COR-L47 (cell line): ENCODE measurements at places on chromosomes 2 and 18.
A peak's percentile ranks its signal among the peaks of the same experiment; 100 is the strongest.

GRCh38 chr2:26847655-26848335, at the start of gene DPYSL5:
Gene DPYSL5, plus strand, starts transcription at chr2:26848132. Its CDS starts 50,368 bp downstream, at chr2:26898500.
- peak; percentile 90 for DNase-seq

DNA sequence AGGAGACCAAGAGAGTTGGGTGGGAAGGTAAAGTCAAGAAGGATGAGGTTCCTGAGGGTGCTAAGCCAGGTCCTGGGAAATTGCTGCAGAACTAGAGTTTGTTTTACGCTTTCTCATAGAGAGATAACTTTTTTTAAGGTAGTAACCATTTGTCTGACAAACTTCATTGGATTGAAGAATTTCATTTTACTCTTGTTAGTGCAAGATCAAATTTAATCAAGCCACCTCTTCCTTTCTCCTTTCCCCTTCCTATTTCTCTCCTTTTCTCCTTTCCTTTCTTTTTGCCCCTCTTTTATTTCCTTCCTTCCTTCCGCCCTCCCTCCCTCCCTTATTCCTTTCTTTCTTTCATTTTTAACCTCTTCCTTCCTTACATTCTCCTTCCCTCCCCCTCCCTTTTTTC, 65.4 kb downstream of the RDH14 start:
- DNase-seq = no peak

DNA sequence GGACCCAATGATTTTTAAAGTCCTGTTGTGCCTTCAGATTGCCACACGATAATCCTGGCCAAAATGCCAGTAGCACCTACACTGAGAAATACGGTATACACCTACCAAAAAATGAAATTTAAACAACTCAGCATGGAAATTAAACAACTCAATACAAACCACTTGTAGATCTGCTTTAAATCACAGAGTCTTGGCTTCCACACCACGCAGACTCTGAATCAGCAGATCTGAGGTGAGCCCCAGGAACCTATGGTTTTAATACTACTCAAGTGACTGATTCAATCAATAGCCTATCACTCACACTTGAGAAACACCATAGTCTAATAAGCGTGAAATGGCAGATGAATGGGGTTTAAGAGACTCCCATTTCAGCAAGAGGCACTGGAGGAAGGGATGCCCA, 46.9 kb downstream of the MAP4K3 start:
- DNase-seq = no peak

- no peak for DNase-seq
Measured at GRCh38 chr18:56987236-56987635, 159.7 kb upstream of the BOD1L2 start.

- no peak for DNase-seq
Measured at GRCh38 chr2:65812887-65813286, 380.5 kb upstream of the SPRED2 start.

GRCh38 chr2:96584017-96584416, 47.5 kb downstream of the ARID5A start:
- no peak for DNase-seq

- no peak for DNase-seq
Measured at GRCh38 chr2:30149513-30149912, 2.7 kb downstream of the YPEL5 start.

DNA sequence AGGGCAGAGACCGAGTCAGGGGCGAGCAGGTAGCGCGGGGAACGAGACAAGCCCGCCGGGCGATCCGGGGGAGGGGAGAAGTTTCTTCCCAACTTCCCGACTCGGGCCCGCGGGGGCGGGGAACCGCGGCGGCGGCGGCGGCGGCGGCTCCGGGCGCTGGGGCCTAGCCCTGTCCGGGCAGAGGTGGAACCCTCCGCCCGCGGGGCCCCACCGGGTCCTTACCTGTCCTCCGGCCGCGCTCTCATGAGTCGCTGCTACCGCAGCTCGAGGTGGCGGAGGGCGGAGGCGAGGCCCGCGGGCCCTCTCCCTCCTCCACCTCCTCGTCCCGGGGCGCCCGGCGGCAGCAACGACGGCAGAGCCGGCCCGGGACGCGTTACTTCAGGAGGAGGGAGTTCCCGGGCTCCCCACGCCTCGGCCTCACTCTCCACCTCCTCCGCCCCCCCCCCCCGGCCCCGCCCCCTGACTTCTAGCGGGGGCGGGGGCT, at the start of gene YES1:
TSS of gene YES1 (minus strand) at position 351 of the 484 bp plus-strand sequence. CDS start 55,415 bp downstream, outside the sequence.
- DNase-seq = no peak

DNA sequence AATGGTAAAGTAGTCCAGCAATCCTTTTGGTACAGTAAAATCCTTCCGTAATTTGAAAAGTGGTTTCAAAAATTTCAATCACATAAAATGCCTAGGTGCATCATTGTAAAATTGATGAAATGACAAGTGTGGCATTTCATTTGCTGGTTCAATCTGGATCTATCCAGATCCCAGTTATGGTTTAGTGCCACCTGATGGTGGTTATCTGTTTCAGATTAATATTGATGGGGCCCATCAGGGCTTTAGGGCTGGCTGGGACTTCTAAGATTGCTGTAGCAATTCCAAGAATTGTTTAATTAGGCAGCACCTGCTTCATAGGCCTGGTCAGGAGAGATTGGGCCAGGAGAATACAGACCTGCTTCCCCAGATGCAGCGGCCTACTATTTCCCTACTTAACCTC, 55.5 kb upstream of the PIK3C3 start:
- DNase-seq = peak; percentile 13

- no peak for DNase-seq
Measured at GRCh38 chr18:3139406-3139805, 80.4 kb downstream of the MYOM1 start.

DNA sequence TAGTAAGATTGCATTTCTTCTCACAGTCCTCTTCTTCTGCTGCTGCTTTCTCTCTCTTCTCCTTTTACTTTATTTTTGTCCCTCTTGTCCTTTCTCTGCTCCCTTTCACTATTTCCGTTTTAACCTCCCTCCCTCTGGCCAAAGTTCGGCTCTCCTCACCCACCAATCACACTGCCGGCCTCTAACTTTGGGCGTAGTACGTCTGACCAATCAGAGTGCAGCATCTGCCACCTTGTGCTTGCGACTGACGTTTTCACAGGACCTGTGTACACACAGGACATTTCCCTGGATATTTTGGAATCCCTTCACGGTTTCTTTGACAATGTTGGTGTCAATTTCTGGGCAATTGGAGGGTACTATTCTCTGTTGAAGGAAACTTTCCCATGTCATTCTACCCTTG, 22.6 kb upstream of the ICOS start:
- no peak for DNase-seq

DNA sequence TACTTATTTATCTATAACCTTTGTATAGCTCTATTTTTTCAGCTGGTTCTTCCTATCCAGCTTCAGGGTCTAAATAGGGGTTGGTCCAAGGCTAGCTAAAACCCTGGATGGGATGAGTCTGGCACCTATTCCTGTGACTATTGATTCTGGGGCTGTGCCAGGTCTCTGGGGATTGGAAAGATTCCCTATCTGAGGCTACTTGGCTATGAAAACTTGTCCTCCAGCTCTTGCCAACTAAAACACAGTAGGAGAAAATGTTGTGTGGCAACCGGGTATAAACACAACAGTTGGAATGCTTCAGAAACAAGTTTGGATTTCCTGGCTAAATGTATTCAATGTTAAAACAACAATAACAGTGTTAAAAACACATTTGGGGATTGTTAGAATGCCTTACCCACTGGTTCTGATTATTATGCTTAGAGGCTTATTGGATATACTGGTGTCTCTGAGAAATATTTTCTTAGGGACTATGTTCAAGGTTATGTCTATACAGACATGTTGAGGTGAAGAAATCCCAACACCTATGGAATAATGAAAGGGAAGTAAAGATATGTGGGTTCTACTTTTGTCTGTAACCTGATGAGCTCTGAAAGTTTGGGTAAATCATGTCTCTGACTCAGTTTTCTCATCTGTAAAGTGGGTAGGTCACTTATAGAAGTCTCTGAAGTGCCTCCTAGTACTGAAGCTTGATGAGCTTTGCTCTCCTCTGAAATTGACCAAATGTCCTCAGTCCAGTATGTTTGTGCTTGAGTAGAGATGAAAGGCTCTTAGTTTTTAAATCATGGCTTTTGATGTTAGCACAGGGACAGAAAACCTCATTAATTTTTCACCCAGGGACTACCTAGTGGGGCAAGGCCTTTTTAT, 460.7 kb downstream of the MTX2 start:
- peak; percentile 80 for DNase-seq

- DNase-seq = no peak
Measured at GRCh38 chr2:234689911-234690379, 193.1 kb upstream of the ARL4C start.

- DNase-seq = no peak
Measured at GRCh38 chr2:210277133-210277532, 37.8 kb downstream of the MYL1 start.

- no peak for DNase-seq
Measured at GRCh38 chr2:127176371-127177311, 43.5 kb downstream of the CYP27C1 start.

DNA sequence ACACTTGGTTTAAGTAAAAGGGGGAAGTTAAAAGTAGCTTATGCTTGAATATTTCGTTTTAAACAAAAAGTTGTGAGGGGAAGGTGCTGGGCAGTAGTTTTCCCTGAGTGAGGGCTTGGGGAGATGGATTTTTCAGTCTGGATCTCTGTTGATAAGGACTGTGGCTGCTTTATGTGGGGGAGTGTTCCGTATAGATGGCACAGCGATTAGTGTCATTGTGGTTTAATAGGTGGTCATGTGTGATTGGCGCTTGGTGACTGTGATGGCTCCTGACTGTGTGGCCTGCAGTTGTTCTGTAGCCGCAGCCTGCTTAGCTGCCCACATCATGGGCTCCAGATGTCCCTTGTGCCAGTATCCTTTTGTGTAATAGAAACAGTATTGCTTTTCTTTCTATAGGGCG, 156.2 kb downstream of the WDSUB1 start:
- DNase-seq = no peak

DNA sequence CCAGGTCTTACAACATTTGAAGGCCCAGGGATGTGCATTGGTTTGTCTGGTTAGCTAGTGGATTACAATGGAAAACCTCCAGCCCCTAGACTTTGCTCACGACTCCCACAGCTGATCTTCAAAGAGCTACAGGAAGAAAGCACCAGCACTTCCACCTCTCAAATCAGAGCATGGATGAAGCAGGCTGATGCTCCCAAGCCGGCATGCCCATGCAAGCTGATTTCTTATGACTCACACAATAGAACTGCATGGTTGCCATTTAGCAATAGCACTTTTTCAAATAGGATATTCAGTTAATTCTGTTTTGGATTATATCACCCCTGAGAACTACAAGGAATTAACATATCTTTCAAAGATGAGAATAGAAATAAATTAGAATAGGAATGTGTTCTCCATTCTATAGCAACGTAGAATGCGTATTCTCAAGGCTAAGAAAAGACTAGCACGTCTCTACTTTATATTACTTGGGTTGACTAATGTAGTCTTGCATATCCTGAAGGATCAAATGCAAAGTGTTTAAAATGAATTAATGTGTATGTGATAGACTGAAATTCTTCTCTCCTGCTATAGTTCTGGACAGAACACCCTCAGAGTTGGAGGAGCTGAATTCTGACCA, 292.4 kb downstream of the TRIB2 start:
- no peak for DNase-seq

DNA sequence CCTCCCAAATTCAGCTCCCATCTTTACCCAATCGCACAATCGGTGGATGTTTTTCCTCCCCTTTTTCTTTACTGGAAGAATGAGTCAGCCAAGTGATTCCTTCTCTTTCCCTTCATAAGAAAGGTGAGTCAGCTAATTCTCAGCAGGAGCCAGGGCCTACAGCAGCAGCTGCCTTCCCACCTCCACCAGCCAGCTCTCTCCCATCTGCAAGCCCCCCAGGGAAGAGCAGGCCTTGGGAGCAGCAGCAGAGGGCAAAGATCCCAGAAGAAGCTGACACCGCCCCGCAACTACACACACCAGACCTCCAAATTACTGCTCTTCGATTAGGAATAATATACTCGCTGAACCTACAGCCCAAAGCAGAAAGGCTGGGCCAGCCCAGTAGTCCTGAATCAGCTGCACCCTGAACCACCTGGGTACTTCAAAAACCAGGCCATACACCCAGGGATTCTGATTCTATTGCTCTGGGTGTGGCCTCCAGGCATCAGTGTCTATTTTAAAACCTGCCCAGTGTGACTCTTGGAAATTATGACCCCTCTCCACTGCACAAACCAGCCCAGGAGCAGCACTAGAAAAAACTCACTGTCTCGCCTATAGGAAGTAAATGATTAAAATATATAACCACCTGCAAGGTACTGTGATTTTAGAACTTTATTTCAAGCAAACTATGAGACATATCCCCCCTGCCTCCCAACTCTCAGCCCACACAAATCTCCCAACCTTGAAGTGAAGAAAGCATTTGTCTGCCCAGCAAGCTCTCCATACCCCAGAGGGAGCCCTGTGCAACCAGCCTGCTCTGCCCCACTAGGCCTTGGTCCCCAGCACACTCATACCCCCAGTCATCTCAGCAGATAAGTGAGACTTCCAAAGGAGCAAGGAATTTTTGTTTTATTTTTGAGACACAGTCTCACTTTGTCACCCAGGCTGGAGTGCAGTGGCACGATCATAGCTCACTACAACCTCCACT, 7.3 kb downstream of the SFXN5 start:
- DNase-seq = no peak

DNA sequence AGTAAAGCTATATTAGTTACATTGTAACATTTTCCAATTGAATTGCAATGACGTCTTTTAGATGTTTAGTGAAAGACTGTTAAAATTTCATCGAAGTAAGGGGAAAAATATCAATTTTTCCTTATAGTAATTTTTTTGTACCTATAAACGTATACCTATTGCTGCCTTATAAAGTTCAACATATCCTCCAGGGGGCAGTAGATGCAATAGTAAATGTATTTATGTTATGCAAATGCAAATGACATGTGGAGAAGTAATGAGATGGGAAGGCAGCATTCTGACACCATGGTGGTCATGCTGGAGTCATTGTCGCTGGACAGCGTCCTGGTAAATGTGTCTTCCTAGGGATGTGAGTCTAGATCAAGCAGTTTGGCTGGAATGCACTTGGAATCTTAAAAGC, 38.7 kb downstream of the MSTN start:
- peak; percentile 73 for DNase-seq

DNA sequence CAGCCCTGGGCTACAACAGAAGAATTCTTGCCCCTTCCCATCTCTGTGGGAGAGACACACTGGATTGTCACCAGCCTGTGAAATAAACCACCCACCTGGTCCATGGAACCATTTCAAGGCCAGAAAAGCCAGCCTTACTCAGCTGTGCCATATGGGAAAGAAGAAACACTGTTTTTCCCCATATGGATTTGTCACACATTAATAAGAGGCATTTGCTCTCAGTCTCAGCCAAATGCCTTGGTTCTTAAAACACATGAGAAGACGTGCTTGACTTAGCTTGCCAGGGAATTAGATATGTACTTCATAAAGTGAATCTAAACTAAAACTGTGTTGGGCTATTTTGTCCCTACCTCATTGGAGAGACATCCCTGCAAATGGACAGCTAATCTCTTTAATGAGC, 308.6 kb upstream of the TNP1 start:
- DNase-seq = no peak

DNA sequence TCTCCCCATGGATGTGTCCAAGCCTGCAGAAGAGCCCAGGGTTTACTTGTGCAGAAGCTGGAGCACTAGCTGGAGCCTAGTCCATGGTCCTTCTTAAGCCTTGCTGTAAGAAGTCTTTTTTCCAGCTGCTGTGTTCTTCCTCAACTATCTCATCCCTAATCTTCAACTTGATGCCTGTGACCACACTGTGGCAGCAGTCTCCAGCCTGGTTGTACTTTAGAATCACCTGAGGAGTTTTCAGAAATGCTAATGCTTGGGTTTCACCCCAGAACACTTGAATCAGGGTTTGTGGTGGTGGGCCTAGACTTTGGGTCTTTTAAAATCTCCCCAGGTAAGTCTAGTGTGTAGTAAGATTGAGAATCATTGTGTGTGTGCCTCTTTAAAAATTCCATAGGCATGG, 173.6 kb downstream of the ADCYAP1 start:
- DNase-seq = peak; percentile 5

- no peak for DNase-seq
Measured at GRCh38 chr18:12287684-12288402, 20.2 kb upstream of the TUBB6 start.
